Epithelial cell of prostate (primary cell): ENCODE measurements at places on chromosomes 1 and 21.

DNA sequence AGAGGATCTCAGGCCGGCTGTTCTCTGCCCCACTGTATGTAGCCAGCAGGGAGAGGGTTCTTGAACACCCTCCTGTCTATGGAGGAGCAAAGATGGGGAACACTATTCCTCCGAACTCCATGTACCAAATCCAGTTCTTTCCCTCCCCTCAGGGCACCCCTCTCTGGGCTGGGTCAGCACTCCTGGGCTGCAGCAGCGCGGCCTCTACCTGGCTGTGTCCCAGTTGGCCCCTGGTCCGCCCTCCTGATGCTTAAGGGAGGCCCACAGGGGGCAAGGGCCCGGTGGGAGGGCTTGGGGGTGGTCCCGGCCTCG is 471 bp upstream of the ADPRS start:
- DNase-seq: no peak

DNA sequence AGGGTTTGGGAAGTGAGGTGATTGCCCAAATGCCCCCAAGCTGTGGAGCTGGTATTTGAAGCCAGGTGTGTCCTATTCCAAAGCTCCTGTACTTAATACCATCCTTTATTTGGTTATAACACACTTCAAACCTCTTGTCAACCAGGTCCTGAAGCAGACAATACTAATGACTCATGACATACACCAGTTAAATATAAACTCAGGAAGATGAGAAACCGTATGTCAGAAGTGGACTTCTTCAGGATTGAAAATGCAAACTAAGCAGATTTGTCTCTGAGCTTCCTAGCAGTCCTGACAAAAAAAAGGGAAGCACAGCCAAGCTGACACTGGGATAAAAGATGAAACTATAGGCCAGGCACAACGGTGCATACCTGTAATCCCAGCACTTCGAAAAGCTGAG is 70.6 kb downstream of the ALPL start:
- no peak for DNase-seq

DNA sequence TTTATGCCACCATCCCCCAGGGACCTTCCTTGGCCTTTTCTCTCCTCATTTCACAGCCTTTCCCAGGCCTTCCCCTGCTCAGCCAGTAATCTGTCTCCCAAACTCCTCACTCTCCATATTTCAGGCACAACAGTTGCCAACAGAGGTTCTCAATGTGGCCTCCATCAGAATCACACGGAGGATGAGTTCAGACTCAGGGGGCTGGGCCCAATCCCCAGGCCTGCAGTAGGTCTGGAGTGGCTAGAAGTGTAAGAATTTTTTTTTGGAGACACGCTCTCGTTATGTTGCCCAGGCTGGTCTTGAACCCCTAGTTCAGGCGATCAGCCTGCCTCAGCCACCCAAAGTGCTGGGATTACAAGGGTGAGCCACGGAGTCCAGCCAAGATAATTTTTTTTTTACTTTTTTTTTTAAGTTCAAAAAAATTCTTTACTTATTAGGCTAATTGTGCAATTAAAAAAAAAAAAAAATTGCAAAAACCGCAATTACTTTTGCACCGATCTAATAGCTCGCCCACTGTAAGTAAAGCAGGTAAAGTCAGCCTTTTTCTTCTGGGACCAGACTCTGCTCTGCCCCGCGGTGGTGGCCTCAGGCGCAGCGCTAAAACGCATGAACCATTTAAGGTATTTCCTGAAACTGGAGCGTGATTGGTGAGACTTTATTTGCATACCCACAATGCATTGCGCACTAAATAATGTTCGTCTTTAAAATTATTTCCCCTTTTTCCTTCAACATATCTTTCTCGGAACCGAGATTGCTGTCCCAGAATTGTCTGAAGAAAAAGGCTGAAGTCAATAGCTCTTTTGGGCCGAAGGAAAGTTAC is 18.7 kb downstream of the KIAA2013 start:
- no peak for DNase-seq

DNA sequence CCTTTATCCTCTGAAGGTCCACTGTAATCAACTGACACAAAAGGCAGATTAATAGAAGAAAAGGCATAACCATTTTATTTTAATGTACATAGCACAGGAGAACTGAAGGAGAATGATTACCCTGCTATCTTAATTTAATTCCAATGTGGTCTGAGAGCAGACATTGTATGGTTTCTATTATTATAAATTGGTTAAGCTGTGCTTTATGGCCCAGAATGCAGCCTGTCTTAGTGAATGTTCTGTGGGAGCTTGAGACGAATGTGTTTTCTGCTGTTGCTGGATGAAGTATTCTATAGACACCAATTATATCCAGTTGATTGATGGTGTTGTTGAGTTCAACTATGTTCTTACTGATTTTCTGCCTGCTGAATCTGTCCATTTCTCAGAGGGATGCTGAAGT is 25.0 kb upstream of the SLC2A1 start:
- no peak for DNase-seq

DNA sequence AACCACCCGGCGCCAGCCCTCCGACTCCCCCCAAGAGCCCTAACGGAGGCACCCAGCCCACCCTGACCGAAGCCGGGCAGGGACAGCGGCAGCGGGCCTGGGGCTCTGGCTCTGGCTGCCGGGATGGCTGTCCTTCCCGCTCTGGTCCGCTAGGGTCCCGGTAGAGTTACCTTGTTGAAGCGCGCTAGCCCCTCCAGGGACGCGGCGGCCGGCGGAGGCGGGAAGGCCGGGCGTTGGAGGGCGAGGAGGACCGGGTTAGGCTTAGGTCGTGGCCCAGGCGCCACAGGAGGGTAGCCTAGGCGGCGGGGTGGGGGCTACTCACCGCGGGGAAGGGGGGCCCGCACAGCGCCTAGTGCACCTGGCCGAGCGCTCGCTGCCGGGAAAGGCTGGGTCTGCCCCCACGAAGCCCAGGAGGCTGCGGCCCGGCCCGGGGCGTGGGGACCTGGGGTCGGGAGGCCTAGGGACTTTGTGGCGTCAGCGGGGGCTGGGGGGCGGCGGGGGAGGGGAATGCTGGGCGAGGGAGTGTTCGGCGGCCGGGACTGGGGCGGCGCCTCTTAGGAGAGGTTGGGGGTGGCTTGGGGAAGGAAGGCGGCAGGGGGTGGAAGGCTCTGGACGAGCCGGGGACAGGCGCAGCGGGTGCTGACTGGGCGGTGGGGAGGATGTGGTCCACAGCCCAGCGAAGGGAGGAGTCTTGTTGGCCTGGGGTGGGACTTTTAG is at the start of gene TRIM17:
TSS of gene TRIM17 (minus strand) at position 645 of the 717 bp plus-strand sequence. CDS start 1,789 bp downstream, outside the sequence.
- DNase-seq: no peak

- DNase-seq: no peak
These were observed 32.0 kb downstream of the SLC45A1 start for GRCh38 chr1:8349961-8350360.

DNA sequence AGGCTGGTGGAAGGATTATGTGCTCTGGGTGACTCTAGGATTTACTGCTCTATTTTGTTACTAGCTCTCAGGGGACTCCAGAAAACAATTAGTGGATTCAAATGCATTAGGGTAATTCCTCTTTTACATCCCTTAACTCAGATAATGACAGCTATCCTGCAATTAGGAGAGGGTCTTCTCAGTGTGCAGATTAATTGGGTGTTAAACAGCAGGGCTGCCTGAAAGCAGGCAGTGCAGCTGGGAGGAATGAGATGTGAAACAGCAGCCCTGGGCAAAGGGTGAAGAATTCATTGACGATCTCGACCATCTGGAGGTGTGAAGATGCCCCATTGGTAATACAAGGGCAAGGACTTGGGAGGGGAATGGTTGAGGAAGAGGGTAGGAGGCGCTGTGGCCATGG is 66.1 kb downstream of the HTR6 start:
- no peak for DNase-seq

GRCh38 chr1:178055779-178056471 is 38.0 kb upstream of the RASAL2 start:
- no peak for DNase-seq

- DNase-seq: no peak
These were observed 17.4 kb downstream of the TIAM1 start for GRCh38 chr21:31326522-31327242.

- DNase-seq: no peak
These were observed 33.5 kb downstream of the GPR137B start for GRCh38 chr1:236175642-236176336.

DNA sequence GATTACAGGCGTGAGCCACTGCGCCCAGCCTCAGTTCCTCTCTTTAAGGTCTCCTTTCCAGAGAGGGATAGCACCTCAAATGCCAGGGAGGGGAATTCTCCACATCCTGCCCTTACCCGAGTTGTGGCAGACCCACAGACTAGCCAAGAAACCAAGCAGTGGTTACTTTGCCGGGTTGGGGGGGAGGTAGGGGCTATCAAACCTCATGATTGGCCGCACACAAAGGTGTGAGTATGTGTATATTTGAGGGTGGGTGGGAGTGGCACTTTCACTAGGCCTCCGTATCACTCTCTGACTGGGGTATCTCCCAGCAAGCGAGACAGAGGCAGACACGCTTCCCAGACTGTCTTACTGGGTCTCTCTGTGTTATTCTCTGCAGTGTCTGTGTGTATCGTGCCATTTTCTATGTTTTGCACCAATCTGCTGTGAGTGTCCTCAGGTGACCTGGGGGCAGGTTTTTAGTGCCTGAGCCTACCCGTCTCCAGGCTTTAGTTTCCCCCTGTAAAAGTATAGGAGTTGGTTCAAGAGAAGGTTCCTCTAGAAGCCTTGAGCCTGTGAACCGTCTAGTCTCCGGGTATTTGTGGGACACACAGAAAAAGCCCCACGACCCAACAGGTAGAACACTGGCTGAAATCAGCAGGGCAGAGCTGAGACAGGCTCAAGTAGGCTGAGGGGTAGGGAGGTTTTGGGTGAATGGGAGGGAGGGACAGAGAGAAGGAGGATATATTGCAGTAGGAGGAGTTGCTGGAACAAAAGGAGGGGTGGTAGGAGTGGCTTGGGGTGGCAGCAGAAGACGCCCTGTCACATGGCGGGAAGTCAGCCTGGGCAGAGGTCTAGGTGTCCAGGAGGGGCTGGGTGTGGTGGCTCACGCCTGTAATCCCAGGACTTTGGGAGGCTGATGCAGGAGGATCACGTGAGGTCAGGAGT is 10.3 kb downstream of the LMNA start:
- DNase-seq: no peak

DNA sequence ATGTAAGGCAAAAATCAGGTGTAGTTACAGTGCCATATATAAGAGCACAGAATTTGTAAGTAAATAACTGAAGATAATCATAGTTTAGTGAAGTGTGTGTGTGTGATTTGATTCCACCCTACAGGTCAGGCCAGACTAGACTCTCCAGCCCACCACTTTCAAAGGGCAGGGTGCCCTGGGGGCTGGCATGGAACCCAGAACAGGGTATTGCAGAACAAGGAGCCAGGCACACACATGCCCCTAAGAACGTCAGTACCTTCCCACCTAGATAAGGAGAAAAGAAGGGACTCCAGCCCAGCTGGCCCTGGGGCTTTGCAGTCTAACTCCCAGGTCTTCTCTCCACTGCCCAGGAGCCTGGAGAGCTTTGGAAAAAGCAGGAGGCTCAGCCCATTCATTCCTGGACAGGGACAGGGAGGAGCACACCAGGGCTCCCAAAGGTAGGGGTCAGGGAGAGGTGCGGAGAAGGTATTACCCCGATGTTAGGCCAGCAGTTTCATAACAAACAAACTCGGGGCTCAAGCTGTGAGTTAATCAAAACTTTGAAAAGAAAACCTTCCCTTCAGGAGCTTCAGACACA is 149.7 kb upstream of the VANGL1 start:
- DNase-seq: no peak

DNA sequence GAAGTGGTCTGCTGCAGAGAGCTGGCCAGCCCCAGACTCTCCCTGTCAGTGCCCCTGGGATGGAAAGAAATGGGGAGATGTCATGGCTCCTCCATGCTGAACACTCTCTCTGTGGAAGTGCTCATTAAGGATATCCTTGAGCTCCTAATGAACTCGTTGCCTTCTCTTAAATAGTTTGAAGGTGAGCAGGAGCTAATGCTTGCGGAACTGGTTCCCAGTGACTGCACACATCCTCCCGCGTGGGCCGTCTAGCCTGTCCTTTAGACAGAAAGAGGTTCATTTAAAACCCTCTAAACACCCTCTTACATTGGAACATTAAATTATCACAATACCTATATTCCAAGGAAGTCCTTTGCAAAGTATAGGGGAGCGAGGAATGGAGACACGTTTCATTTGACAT is 5.9 kb upstream of the WDR64 start:
- DNase-seq: no peak

- no peak for DNase-seq
These were observed 51.0 kb downstream of the ABCA4 start for GRCh38 chr1:94069919-94070285.

DNA sequence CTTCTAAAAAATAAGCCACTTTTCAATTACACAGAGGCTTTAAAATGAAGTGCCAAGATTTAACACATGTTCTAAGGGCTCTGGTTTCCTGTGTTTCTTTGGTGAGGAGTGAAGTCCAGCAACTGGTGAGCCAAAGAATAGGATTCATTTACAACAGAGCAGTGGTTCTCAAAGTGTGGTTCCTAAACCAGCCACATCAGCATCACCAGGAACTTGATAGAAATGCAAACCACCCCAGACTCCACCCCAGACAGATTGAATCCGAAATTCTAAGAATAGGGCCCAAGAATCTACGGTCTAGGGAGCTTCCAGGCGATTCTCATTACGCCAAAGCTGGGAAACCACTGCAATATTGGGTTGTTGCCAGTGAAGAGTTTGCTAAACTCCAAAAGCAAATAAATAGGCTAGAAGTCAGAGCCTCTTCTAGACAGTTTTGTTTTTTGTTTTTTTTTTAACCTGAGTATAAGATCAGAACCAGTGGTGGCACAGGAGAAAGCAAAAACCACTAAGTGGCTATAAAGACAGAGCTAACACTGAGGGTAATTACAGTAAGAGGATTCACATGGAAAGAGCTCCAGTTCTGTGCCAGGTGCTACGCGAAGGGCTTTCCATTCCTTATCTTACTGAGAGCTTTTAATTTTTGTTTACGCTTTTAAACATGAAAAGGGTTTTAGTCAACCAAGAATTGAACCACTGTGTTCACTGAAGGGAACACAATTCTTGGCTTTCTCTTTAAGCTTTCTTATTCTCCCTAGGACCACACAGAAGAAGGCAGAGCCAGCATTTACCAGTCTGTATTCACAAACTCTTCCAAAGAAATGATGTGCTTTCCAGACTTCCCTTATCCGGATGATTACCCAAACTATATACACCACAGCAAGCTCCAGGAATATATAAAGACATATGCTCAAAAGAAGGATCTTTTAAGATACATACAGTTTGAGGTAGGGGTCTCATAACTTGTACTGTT is 42.4 kb upstream of the FMO2 start:
- DNase-seq: no peak

GRCh38 chr21:39055167-39055767 is 128.0 kb downstream of the PSMG1 start:
- DNase-seq: no peak

- no peak for DNase-seq
These were observed 1568.3 kb downstream of the AMY1C start for GRCh38 chr1:105317976-105318375.

- no peak for DNase-seq
These were observed 147.5 kb downstream of the CASZ1 start for GRCh38 chr1:10648689-10649516.

DNA sequence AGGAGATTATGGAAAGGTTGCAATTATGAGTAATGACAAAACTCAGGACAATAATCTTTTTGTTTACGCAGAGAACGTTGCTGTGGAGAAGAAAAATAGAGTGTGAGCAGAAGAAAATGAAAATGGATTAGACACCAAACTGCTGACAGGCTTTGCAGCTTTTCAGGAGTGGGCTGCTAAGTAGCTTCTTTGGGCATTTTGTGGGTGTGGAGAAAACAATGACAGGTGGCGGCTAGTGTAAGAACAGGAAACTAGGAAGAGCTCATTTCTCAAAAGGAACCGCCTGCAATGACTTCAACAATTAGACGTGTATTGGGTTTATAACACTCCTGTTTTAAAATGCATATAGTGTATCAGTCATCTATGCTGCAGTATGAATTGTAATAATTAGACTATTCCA is 18.3 kb upstream of the PALMD start:
- DNase-seq: no peak
